ENCODE measurements at places on chromosomes 6 and 20.

- ATAC-seq = peak; percentile 32
These were observed at the start of gene LRRN4 for GRCh38 chr20:6053776-6054688. LRRN4 (minus strand) TSS chr20:6054060; CDS start chr20:6052799, 1,261 bp downstream.

DNA sequence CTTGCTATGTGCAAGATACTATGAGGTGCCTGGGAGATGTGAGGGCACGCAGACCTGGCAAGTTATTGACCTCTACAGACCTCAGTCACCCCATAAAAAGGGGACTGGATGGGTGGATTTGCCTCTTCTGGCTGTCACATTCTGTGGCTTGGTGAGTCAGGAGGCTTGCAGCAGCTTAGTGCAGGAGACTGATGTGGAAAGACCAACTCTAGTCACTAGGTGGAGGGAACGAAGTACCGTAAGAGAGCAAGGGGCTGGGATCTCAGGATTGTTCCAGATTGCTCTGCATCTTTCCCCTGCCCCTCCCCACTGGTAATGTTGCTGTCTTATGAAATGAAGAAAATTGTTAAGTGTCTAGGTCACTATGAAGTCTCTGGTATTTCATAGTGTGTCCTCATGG is 3.3 kb downstream of the MAPRE1 start:
- peak; percentile 38 for ATAC-seq

DNA sequence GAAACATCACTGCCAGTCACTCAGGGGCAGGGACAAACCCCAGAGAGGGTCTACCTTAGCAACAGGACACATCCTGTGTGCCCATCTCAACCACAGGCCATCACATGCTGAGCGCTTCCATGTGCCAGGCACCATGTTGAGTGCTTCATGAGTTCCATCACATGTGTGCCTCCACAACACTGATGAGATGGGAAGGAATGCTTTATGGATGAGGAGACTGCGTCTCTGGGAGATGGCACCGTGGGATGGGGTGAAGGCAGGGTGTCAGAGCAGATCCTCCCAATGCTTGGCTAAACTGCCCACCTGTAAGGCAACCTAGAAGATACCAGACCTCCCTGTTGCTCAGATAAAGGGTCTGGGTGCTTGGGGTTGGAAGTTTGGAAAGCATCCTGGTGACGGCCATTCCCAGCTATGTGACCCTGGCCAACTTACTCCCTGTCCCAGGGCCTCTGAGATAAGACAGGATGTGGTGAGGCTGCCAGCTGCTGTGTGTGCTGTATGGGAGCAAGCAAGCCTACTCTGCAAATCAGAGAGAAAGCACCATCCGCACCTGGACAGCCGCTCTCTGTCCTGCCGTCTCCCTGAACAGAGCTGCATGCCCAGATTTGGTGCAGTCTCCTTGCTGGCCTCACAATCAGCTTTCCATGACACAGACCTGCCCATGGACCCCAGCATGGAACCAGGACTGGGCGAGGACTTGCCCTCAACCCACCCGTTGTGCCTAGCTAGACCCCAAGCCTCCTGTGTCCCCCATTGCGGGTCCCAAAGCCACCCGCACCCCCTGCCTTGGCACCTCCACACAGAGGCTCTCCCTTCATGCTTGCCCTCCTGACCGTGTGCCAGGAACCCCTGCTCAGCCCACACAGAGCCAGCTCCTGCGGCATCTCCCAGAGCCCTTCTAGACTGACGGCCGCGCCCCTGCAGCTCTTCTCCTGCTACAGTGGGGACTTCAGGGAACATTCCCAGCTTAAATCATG is 143.7 kb downstream of the SYNDIG1 start:
- no peak for ATAC-seq

GRCh38 chr6:33744001-33744848 is 2.5 kb downstream of the IP6K3 start:
- ATAC-seq = peak; percentile 88

GRCh38 chr6:79913369-79913768 is 34.0 kb downstream of the ELOVL4 start:
- ATAC-seq = no peak

- ATAC-seq = peak; percentile 50
These were observed 920 bp upstream of the WTAP start for GRCh38 chr6:159726255-159726917.

- no peak for ATAC-seq
These were observed 157.7 kb upstream of the EYA4 start for GRCh38 chr6:133083248-133083967.

GRCh38 chr6:30071858-30072257 is 3.7 kb downstream of the RNF39 start:
- no peak for ATAC-seq

DNA sequence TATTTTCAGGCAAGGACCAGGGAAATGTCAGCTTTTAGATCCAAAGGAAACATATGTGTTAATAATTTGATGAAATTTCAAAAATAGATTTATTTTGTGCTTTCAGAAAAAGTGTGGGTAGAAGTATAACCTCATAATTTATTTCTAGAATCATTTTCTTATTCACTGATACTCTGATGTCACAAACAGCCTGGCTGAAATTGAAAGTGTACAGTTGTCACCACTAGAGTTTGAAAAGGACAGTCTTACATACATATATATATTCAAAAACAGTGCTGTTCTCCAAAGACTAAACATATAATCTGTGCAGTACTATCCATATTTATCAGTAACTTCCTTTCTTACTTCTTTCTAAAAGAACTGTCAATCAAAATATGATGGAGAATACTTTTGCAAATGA is 254.4 kb upstream of the KCNQ5 start:
- no peak for ATAC-seq

GRCh38 chr6:53910834-53911233 is 116.0 kb downstream of the LRRC1 start:
- no peak for ATAC-seq

DNA sequence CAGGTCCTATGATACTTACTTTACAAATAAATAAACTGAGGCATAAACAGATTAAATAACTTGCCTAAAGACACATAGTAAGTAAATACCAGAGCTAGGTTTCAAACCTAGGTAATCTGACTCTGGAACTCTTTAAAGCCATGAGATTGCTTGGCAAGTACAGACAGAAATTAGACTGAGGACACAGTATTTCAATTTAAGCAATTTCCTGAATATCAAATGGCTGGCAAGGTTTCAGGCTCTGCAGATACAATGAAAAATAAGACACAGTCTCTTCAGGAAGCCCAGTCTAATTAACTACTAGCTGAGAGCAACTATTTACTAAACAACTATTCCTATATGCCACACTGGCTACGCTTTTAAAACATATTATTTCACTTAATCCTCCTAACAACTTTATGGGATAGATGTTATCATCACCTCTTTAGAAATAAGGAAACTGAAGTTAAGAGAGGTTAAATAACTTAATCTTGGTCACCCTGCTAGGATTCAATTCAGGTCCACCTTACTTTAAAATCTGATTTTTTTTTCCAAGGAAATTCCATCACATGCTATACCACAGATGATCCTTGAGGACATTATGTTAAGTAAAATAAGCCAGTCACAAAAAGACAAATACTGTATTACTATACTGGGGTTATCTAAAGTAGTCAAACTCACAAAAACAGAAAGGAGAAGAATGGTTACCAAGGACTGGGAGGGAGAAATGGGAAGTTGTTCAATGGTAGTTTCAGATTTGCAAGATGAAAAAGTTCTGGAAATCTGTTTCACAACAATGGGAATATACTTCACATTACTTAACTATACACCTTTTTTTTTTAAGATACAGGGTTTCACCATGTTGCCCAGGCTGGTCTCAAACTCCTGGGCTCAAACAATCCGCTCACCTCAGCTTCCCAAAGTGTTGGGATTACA is 4.1 kb downstream of the TRPC4AP start:
- ATAC-seq = no peak

Measured in SK-N-SH treated with all-trans-retinoic acid at 6 μM for 48 hours (cell line).